ENCODE measurements at places on chromosomes 7 and 10. TPM values are rescaled to one million over a fixed set of nuclear protein-coding genes. Genes with fewer than 3 reads are reported as not detected.
A peak's percentile ranks its signal among the peaks of the same experiment; 100 is the strongest.

DNA sequence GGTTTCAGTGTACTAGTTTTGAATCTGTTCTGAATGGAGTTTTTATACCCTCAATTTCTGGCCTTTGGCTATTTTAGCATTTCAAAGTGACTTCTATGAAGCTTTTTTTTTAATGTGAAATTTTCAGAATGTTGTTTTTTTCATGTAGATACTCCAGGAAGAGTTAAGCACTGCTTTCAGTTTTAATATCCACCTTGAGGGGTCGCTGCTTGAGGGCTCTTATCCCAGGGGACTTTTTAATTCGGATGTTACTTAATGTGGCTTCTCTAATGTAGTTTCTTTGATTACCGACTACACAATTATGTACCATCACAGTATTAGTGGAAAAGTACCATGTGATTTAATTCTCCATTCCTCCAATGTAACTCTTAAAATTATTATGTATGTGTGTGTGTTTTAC, 5.2 kb downstream of the IFIT5 start:
- peaks cover 59% of the 10 kb centered on the region for H3K36me3 ChIP-seq
- H3K4me1 ChIP-seq, result peaks cover 42% of the 10 kb centered on the region
- peak overlapping the region; percentile 36 for H3K4me3 ChIP-seq
- no peak for DNase-seq

Gene ADIRF
- total RNA-seq, result not detected

Gene MARCHF5
- total RNA-seq, result 21.5 TPM

- peaks cover 62% of the 10 kb centered on the region for H3K4me1 ChIP-seq
- H3K4me3 ChIP-seq, result peak overlapping the region; percentile 68
Observed at GRCh38 chr7:24911213-24911603, 68.8 kb downstream of the OSBPL3 start.

- H3K36me3 ChIP-seq, result no peaks in the 10 kb centered on the region
- DNase-seq, result no peak
- H3K4me3 ChIP-seq, result peak overlapping the region; percentile 42
- peaks cover 70% of the 10 kb centered on the region for H3K27me3 ChIP-seq
Observed at GRCh38 chr10:114402871-114403540, 1.3 kb downstream of the AFAP1L2 start.

DNA sequence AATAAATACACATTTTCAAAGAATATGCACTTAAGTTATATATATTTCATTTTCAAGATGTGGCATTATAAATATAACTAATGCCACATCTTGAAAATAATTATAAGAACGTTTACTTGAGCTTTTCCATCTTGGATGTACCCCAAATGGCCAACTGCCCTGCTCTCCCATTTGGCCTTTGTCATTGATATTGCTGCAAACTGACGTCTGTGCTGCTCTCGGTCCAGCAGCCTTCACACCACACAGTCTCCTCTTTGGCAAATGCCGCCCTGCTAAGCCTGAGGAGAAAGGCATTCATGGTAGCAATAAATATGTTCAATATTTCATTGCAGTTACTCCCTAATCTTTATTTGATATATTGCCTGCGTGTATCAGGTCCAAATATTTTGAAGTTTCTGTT, 384.6 kb upstream of the ADARB2 start:
- H3K27ac ChIP-seq, result no peak overlapping the region
- H3K27me3 ChIP-seq, result peaks cover 3% of the 10 kb centered on the region
- H3K4me3 ChIP-seq, result no peak overlapping the region

DNA sequence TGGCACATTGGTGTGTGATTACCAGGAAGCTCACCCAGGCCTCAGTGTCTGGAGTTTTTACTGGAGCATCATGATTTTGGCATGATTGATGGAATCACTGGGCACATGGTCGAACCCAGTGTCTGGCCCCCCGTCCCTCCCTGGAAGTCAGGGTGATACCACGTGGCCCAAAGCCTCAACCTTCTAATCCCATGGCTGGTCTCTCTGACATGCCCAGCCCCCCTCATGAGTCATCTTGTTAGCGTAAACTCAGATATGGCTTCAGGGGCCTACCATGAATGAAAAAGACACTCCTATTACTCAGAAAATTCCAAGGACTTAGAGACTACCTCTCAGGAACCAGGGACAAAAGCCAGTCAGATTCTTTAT, 109.3 kb downstream of the GRK5 start:
- H3K4me1 ChIP-seq, result peaks cover 47% of the 10 kb centered on the region
- peaks cover 23% of the 10 kb centered on the region for H3K27me3 ChIP-seq
- DNase-seq, result no peak
- peaks cover 7% of the 10 kb centered on the region for H3K36me3 ChIP-seq
- no peak overlapping the region for H3K27ac ChIP-seq
- no peak overlapping the region for H3K4me3 ChIP-seq

Gene TSPAN15
- total RNA-seq, result 4.2 TPM

GRCh38 chr7:26493737-26494428, 202.2 kb downstream of the SNX10 start:
- DNase-seq, result no peak
- no peaks in the 10 kb centered on the region for H3K36me3 ChIP-seq
- H3K27ac ChIP-seq, result peak overlapping the region; percentile 42
- H3K4me3 ChIP-seq, result no peak overlapping the region
- peaks cover 6% of the 10 kb centered on the region for H3K27me3 ChIP-seq

- H3K4me3 ChIP-seq, result no peak overlapping the region
- peaks cover 3% of the 10 kb centered on the region for H3K4me1 ChIP-seq
- H3K36me3 ChIP-seq, result no peaks in the 10 kb centered on the region
- DNase-seq, result peak; percentile 30
- H3K27me3 ChIP-seq, result peaks cover 4% of the 10 kb centered on the region
Observed at GRCh38 chr10:51010977-51011376, 63.3 kb upstream of the PRKG1 start.

DNA sequence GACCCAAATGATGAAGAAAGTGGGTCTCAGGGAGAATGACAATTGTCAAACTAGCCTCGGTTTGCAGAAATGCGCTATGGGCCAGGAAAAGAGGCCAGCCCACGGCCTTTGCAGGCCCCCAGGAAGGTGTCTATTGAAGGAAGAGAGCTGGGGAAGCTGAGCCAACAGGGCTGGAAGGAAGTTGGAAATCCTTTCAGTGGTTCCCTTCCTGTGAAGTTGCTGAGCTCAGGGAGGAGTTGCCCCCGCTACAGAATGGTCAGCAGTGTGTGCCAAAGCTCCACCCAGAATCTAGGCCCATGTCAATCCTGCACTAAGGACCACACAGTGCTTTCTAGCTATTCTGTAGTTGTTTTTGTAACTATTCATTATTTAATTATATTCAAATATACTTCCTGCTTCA, 91.6 kb upstream of the ANLN start:
- H3K27me3 ChIP-seq, result no peaks in the 10 kb centered on the region
- H3K36me3 ChIP-seq, result no peaks in the 10 kb centered on the region
- DNase-seq, result no peak
- no peaks in the 10 kb centered on the region for H3K4me1 ChIP-seq
- H3K27ac ChIP-seq, result no peak overlapping the region
- H3K4me3 ChIP-seq, result no peak overlapping the region

DNA sequence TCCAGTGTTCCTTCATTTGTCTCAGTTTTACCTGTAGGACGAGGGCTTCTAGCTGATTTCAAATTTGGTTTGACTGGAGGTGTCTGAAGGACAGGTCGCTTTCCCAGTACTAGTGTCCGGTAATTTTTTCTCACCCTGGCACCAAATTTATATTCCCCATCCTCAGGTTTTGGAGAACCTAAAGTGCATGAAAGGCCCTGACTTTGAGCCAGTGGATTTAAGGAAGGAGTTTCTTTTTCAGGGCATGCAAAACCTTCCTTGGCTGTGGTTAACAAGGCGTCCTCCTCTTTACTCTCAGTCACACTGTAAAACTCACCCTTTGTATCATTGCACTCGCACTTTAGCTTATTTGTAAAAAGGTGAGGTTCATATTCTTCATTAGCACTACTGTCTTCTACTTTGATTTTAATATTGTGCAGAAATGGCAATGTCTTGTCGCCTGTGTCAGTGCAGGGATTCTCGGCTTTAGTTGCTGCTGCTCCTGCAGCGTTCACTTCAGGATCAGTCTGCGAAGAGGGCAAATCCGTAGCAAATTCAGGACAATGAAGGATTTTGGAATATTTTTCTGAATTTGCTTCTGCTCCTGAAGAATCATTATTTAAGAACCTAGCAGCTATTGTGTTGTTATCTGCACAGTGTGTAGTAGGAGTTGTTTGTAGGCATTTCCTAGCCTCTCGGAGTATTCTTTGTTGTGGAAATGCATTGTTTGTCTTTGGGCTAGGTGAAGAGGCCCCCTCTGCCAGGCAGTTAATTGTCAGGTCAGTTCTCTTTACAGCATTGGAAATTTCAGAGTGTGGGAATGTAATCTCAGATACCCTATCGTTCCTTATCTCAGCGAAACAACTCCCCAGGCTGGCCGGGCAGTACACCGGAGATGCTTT, 9.9 kb downstream of the SKIDA1 start:
- H3K4me1 ChIP-seq, result peaks cover 38% of the 10 kb centered on the region
- H3K36me3 ChIP-seq, result peaks cover 3% of the 10 kb centered on the region
- H3K4me3 ChIP-seq, result peak overlapping the region; percentile 36
- H3K27me3 ChIP-seq, result peaks cover 84% of the 10 kb centered on the region
- H3K27ac ChIP-seq, result no peak overlapping the region

DNA sequence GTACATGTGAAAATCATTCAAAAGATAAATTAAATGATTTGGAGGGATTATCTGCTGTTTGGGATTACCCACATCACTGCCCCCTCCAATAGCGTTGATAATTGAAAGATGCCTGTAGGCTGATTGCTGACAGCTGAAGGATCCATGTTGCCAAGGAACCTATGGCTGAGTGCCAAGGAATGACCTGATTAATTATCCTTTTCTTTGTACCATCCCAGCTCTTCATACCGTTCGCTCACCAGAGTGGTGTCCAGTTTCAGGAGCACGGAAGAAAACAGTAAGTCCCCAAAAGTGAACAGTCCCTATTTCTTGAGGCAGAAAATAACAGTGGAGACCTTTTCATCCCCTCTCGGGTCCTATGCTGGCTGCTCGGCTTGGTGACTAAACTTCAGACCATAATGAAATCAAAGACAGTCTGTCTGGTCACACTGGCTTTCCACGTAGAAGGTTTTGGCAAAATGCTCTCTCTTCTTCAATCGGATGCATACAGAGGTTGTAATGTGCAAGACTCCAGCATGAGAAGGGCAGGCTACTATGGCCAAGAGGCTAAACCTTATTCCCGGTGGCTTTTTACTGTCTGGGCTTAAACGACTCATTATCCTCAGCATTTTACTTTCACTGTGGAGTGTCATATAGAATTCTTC, 108.8 kb downstream of the SPAG6 start:
- no peak for DNase-seq
- H3K36me3 ChIP-seq, result no peaks in the 10 kb centered on the region
- H3K4me3 ChIP-seq, result no peak overlapping the region
- peaks cover 1% of the 10 kb centered on the region for H3K27me3 ChIP-seq

All from activated CD4-positive, alpha-beta T cell treated with anti-CD3 and anti-CD28 coated beads, Interleukin-2, amount 10 ng/mL, durations not matched to agents 7 days and 5 days (primary cell).